ENCODE measurements at places on chromosomes 4 and X.

GRCh38 chrX:41100819-41101218 lies 15.6 kb downstream of the USP9X start:
- DNase-seq, result no peak

DNA sequence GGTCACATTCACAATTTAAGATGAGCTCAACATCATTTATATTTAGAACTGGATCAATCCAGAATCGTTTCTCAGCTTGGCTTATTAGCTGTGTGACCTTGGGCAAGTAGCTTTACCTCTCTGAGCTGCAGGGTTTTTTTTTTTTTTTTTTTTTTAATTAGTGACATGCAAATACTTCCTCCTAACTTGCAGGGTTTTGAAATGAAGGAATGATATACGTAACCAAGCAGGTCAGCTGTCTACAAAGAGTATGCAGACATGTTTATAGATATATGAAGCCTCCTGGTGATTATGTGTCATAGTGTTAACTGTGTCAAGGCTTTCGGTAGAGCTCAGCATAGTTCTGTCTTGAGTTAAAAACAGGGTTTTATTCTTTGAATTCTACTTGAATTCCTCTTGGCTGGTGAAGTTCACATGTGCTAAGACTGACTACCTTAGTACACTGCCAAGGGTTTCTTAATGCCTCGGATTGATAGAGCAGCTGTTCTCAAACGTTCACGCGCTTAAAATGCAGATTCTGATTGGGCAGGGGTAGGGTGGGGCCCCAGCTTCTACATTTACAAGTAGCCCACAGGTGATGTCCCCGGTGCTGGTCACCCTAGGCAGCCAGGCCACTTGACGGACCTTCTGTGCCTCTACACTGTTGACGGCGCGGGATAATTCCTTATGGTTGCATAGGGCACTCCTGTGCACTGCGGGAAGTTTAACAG lies 654 bp upstream of the STS start:
- DNase-seq, result no peak

DNA sequence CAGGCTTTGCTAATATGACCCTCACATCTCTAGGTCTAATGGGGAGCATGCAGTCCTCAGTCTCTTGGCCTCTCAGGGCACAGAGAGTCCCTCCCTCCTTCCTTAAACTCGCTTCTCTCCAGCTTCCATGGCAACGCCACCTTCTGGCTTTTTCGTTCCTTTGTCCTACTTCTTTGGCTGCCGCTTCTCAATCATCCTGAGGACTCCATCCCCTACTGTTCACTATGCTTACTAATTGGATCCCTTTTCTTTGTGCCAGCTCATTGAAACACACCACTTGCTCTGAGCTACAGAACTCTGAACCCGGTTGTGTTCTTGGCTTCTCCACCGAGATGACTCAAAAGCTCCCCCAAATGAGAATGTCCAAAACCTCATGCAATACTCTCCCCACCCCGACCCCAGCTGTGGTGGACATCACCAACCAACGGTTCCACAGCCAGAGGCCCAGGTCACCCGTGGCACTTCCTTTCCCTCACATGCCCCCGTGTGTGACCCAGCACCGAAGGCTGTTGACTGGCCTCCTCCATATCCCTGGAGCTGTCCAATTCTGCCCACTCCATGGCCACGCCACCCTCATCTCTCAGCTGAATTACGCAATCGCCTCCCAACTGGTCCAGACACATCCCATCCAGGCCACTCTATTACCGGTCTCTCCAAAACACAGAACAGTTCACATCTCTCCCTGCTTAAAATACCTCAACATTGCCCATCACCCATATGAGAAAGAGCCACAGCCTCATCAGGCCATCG lies 34.7 kb downstream of the CRMP1 start:
- DNase-seq, result no peak

GRCh38 chr4:54746218-54746617 lies 88.5 kb downstream of the KIT start:
- no peak for DNase-seq

- DNase-seq, result no peak
These were observed 108.8 kb downstream of the HHIP start for GRCh38 chr4:144754562-144755410.

DNA sequence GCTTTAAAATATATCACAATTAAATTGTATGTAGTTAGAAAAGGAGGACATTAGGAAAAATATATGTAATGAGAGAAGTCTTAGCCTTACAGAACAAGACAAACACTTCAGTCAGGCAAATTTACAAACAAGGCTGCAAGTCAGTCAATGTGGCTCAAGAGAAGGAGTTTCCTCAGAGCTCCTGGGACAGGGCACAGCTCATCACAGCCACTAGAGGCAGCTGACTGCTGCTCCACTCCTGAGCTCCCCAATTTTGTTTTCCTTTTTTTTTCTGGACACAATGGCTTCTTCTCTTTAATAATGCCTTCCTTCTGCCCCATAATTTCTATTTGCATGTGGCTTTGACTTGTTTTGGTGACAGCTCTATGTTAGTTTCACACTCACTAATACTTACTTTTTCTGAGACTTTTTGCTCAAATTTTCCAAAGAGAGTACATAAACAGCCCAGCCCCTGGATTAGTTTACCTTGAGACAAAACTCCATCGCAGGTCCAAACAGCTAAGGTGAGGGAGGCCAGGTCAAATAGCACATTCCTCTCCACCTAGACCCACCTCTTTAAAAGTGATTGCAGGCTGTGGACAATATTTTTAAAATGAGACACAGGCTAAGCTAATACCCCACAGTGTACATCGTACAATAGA lies 850.4 kb upstream of the FRG1 start:
- no peak for DNase-seq

GRCh38 chr4:13534344-13535063 lies 9.8 kb downstream of the NKX3-2 start:
- DNase-seq, result no peak

DNA sequence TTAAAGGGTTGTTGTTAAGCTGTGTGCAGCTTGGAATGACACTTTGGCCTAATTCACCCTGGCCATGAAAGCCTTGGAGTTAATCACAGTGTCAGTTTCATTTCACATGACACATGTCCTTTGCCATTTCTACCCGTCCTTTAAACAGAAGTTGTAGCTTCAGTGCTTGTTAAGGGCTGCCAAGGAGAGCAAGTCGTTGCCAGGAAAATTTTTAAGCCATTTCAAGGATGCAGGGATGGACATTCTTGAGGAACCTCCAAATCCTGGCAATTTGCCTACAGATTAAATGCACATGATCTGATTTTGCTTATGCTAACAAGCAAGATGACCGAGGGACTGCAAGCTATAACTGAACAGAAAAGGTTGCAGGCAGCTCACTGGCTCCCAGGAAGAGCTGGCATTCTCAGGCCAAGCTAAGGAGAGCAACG lies 40.5 kb downstream of the SETD7 start:
- no peak for DNase-seq

- no peak for DNase-seq
These were observed 115.5 kb downstream of the SOX3 start for GRCh38 chrX:140389331-140389730.

GRCh38 chrX:115038406-115038805 lies 21.0 kb upstream of the IL13RA2 start:
- no peak for DNase-seq

- DNase-seq, result no peak
These were observed 19.7 kb downstream of the LRCH2 start for GRCh38 chrX:115214151-115214550.

DNA sequence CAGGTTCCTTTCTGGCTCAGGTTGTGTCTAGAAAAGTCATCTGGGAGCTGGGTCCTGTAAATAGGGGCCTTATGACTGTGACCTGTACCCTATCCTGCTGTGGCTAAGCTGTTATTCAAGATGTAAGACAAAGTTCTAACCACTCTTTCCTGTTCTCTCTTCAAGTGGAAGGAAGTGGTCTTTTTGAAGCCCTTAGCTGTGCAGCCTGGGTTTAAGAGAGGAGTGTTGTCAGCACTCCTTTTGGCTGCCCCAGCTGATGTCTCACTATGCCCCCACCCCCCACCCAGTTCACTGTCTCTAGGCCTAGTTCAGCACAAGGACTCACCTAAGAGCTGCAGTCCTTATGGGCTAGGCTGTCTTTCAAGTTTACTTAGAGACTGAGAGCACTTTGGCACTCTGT lies 1069.5 kb downstream of the FAM133A start:
- no peak for DNase-seq

DNA sequence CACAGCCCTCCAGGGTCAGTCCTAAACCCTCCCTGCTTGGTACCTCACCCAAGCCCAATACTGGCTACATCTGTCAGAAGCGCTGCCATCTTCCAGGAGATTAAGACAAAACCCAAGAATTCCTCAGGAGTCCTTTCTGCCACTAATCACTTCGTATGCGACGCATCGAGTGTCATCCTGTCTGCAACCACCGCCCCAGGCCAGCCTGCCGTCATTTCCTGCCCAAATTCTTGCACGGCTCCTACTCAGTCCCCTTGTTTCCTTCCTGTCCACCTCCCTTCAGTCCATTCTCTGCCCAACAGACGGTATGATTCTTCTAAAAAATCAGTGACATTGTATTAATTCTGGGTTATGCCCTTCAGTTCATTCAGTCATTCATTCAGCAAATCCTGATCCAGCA lies 113.6 kb downstream of the NFKB1 start:
- no peak for DNase-seq

DNA sequence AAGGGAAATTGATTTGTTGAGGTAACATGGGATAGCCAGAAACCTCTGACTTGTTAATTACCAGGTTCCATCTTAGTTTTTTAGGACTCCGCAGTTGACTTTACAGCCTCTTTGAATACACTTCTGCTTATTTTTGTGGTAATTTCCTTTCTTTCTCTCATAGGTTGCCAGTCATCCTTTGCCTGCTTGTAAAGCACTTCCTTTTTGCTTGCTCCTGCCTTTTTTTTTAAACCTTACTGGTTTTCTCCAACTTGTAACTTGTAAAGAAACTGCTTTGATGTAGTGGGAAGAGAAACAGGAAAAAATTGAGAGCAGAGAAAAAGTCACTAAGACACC lies 2.6 kb downstream of the PGK1 start:
- no peak for DNase-seq

DNA sequence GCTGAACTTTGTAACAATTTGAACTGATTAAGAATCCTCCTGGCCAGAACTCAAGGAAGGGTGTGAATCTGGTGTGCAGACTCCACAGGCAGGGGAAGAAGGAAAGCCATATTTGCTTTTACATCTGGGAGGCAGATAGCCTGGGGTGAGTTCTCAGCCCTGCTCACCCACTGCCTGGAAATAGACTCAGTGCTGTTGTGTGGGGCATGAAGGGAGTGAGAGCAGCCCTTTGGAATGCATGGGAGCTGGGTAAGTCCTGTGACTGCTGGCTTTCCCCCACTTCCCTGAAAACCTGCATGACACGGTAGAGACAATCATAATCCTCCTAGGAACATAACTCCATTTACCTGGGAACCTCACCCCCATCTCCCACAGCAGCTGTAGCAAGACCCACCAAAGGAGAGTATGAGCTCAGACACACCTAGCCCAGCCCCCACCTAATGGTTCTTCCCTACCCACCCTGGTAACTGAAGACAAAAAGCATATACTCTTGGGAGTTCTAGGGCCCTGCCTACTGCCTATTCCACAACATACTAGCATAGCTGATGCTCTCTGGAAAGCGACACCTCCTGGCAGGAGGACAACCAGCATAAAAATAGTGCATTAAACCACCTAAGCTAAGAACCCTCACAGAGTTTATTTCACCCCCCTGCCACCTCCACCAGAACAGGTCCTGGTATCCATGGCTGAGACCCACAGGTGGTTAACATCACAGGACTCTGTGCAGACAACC lies 59.3 kb upstream of the UBQLN2 start:
- DNase-seq, result no peak

- no peak for DNase-seq
These were observed 216.1 kb downstream of the STK32B start for GRCh38 chr4:5267408-5267807.

- no peak for DNase-seq
These were observed 2027.9 kb downstream of the PCDH7 start for GRCh38 chr4:32748061-32748460.

DNA sequence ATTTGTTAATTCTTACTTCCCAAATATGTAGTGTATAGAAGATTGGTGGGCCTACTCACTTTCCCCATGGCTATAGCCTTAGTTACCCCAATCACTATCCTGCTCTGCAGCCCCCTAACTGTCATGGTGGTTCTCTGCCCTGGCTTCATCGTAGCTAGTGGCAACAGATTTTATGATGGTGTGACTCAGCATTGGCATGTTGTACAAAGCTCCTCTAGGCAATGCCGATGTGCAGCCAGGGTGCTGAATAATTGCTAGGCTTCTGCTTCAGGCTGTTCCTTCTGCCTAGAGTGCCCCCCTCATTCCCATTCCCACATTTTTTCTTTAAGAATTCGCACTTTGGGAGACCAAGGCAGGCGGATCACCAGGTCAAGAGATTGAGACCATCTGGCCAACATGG lies 35.2 kb downstream of the AFF2 start:
- no peak for DNase-seq
